NCI-H82 (cell line): ENCODE measurements at places on chromosomes 7 and 10.

DNA sequence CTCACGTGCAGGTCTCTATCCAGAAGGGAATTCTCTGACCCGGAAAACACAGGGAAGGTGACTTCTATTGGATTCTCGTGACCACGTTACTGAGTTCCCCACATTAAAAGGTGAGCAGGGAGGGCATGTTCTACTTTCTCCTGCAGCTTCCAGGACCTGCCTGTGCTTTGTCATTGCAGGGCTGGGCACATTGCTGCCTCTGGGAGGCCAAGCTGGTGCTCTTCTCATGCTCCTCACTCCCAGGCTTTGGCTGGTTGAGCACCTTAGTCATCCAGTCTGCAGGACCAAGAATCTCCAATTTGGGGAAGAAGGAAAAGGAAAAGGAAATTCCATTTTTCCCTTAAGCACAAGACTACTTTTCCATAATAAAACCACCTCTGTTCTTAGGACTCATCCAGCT is 86.5 kb upstream of the TMEM72 start:
- no peak for DNase-seq

DNA sequence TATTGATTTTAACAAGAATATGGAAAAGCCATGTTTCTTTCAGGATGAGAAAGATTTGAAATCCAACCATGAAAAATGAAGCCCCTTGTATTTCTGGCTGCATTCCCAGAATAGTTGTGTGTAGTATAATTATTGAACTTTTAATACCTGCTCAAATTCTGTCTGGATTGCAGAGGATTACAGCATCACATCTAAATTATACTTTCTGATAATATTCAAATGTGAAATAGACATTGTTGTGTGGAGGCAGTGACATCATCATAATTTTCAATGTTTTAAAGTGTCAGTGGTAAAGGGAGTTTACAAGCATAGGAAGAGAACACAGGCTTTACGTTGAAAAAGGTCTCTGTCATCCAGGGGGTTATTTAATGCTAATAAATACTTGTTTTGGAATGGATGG is 93.4 kb downstream of the POLL start:
- DNase-seq = no peak

- no peak for DNase-seq
Observed at GRCh38 chr7:1950066-1950451, 280.0 kb downstream of the ELFN1 start.

DNA sequence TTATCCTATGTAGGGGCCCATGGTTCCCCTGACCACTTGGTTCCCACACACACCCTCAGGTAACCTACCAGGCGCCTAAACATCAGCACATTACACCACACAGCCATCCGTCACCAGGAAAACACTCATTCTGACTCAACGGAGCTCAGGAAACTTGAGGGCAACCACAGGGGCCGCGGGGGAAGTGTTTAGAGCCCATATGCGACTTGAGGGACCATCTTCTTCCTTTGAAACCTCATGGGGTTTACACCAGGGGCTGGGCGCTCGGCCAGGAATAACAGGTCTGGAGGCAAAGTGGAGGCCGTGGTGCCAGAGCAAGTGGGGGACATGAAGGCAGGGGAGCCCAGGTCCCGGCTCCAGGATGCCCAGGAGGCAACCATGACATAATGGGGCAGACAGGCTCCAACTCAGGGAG is 1.5 kb downstream of the STX1A start:
- DNase-seq = no peak

DNA sequence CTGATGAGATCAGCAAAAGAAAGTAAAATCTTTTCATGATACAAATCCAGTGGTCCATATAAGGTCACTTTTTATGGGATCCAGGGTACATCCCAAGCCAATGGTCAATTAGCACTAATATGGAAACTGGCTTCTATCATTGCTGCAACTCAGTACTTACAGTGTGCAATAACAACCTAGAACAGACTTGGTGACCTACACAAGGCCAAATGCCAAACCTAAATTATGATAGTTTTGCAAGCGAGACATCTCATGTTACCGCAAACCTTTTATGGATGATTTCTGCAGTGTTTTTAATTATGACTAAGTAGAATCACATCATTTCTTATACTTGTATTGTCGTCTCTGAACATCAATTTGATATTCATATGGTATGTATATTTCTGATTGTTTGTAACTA is 583.5 kb upstream of the SEMA3D start:
- no peak for DNase-seq

- no peak for DNase-seq
Observed at GRCh38 chr7:151840088-151840910, 36.6 kb downstream of the PRKAG2 start.

DNA sequence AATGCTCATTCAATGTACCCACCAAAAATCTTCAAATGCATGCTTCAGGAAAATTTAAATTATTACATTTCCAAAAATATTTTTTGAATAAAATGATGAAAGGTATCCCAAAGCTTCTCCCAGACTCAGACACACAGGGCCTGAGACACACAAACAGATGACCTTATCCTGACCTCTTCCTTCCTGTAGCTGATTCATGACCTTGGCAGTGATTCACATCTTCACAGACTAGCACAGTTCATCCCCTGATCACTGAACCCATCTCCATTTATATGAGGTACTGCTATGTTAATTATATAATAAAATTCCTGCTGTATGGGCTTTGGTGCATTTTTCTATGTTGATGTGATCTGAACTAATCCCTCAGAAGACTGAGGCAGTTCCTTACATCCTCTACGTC is 265.0 kb upstream of the GLI3 start:
- no peak for DNase-seq

DNA sequence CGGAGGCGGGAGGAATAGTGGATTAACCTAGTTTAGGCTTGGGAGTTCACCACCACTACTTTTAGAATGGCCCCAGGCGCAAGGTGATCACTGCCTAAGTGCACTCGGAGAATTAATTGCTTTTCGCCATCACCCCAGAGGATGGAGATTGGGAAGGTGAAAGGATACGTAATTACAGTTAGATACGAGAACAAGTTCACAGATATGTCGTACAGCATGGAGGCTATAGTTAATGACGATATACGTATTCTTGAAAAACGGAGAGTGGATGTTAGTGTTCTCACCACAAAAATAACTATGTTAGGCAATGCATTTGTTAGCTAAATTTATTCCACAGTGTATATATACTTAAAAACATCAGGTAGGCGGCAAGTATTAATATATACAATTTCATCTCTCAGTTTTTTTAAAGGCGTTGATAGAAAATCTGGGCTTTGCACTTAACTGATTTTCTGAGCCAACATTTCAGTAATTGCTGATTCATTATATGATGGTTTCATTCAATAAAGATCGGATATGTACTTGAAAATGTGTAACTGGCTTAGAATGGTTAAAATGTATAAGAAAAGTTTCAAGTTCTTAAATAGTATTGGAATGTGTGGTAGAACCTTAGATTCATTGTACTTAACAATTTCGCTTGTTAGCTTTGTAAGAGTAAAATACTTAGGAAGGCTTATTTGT is 683 bp downstream of the CDC123 start:
- no peak for DNase-seq

DNA sequence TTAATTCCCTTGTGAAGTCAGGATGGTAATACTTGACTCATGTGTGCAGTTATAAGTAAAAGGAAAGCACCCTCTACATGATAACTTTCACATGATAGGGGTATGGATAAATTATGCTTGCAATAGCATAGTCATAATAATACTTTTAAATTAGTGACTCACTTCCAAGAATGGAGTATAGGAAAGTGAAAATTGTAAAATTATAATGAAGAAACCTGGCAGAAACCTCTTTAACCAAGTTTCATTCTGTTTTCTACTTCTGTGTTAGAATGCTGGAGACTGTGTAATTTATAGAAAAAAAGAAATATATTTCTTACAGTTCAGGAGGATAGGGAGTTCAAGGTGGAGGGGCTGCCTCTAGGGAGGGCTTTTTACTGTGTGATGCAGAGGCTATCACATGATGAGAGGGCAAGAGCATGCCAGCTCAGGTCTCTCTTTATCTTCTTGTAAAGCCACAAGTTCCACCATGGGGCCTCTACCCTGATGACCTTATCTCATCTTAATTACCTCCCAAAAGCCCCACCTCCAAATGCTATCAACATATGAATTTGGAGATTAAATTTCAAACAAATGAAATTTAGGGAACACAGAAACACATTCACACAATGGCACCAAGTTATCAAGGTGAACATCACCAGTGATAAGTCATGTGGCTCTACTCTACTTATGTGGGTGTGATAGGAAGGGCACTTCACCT is 43.2 kb downstream of the HDAC9 start:
- no peak for DNase-seq

GRCh38 chr7:17671956-17672355 is 268.3 kb downstream of the SNX13 start:
- DNase-seq = no peak

DNA sequence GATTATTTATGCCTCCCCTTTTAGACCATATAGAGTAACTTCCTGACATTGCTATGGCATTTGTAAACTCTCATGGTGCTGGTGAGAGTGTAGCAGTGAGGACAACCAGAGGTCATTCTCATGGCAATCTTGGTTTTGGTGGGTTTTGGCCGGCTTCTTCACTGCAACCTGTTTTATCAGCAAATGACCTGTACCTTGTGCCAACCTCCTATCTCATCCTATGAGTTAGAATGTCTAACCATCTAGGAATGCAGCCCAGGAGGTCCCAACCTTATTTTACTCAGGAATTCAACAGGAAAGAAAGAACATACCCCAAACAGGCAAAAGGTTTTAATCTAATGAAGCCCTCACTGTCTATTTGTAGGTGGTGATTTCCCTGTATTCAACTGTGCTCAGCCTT is 205.4 kb upstream of the YAE1 start:
- DNase-seq = no peak

GRCh38 chr7:3107228-3107763 is 63.6 kb upstream of the CARD11 start:
- no peak for DNase-seq

DNA sequence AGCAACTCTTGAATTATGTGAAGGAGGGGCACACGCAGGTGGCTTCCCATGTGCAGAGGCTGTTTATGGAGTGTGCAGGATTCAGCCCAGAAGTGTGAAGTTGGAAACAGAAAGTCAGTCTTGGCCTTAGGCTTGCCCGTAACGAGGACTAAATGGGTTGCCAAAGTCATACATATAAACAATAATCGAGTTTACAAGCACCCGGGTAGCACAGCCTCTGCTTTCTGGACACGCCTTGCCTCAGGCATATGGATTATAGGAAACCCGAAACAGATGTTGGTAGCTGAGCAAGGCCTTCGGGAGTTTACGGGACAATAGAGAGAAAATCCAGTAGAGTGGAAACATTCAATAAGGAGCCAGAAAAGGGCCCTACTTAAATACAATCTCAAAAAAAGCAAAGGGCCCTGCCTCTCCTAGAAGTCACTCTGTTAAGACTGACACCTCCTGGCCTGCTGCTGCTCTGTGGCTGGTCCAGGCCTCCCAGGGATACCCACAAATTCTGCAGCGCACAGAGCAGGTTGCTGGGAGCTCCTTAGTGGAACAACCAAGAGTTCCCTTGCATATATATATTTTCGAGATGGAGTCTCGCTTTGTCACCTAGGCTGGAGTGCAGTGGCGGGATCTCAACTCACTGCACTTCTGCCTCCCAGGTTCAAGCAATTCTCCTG is 48.5 kb downstream of the SMKR1 start:
- no peak for DNase-seq

- DNase-seq = no peak
Observed at GRCh38 chr7:8371742-8372141, 61.7 kb upstream of the NXPH1 start.

DNA sequence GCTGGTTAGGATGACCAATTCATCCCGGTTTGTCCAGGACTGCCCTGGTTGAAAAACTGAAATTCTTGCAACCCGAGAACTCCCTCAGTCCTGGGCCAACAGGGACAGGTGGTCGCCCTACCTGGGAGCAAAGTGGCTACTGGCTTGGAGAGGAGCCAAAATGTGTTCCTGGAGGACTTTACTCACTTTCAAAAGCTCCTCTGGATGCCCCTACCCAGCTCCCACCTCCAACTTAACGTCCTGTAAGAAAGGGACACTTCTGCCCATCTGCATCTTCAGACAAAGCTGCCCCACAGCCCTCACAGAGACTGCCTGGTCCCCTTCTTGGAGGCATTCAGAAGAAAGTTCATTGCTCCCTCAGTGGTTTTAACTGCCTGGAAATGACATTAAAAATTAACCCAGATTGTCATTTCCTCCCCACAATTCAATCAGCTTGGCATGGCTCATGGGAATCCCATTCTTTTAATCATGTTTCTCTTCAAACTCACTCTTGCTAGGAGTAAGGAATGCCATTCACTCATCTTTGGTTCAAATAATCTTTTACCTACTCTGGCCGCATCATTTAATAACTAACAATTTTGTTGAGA is 24.0 kb upstream of the HSPA12A start:
- DNase-seq = no peak

- DNase-seq = peak; percentile 73
Observed at GRCh38 chr10:25336330-25336729, 161.5 kb downstream of the GPR158 start.

DNA sequence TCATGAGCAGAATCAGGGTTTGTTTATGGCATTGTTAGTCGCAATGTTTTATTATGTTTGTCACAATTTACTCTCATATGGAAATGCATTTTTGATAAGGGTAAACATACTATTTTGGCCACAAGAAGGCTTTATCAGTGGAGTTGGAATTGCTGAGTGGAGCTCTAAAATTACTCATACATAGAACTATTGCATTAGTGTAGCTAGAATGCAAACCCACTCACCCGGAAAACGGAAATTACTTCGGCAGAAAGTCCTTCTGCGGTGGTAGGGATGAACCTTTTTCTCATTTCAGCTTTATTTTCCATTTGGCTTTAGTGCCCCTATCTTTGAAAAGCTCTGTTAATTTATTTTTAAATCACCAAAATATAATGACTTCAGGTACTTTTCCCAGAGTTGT is 42.8 kb upstream of the NPY start:
- DNase-seq = no peak

- DNase-seq = no peak
Observed at GRCh38 chr10:12470719-12471118, 121.4 kb downstream of the CAMK1D start.

GRCh38 chr7:127838816-127839415 is 186.9 kb downstream of the SND1 start:
- no peak for DNase-seq

DNA sequence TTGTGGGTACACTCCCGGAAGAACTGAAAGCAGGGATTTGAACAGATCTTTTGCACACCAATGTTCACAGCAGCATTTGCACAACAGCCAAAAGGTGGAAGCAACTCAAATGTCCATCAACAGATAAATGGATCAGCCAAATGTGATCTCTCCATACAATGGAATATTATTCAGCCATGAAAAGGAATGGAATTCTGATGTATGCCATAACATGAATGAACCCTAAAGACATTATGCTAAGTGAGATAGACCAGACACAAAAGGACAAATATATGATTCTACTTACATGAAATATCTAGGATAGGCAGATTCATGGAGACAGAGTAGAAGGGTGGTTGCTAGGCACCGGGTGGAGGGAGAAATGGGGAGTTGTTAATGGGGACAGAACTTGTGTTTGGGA is 36.7 kb downstream of the CLEC2L start:
- DNase-seq = no peak

- no peak for DNase-seq
Observed at GRCh38 chr10:22693371-22693784, 21.0 kb downstream of the PIP4K2A start.
